ENCODE measurements at places on chromosomes 5 and 9. TPM values are rescaled to one million over a fixed set of nuclear protein-coding genes. Genes with fewer than 3 reads are reported as not detected.

DNA sequence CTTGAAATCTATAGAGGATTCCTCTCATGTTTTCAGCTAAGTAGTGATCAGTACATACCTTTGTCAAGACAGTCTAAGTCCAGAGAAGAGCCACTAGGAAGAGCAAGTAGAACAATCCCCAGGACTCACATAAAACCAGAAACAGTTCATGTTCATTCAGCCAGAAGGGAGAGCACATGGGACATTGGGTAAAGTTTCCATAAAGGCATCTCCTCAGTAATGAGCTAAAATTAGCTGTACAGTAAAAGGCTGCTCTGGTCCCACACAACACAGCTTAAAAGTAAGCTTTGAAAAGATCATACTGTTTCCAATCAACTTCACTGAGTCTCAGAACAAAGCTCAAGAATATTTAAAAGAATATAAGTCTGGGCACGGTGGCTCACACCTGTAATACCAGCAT, 32.4 kb downstream of the HOMER1 start:
- DNase-seq: no peak

DNA sequence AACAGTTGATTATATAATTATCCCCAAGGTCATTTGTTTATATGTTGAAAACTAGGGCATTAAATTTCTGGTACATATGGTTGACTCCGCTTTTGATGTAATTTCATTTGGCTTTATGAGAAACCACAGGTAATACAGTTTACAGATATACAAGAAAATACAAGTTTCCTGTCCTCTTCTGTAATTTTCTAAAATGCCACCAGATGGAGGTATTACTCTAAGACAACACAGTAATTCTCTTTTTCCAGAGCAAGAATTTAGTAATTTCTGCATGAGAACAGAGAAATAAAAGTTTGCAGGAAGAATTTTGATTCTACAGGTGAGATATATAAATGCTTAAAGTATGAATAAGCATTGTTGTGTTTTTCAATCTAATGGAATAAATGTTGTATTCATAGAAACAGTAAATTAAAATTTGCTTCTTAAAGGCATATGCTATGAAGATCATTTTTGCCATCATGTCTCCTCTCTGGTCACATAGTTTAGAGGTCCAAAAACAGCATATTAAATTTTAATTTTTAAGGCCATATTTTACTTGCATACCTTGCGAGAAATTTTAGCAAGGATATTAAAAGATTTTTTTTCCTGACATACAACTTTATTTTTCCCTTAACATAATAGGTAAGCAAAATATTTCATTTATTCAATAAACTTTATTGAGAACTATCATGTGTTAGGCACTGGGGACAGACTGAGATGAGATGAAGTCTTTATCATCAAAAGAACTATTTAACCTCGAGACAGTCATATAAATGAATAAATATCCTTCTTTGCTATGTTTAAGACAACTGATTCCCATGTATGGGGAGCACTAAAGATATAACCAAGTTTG, 22.7 kb downstream of the CHD1 start:
- DNase-seq: no peak

DNA sequence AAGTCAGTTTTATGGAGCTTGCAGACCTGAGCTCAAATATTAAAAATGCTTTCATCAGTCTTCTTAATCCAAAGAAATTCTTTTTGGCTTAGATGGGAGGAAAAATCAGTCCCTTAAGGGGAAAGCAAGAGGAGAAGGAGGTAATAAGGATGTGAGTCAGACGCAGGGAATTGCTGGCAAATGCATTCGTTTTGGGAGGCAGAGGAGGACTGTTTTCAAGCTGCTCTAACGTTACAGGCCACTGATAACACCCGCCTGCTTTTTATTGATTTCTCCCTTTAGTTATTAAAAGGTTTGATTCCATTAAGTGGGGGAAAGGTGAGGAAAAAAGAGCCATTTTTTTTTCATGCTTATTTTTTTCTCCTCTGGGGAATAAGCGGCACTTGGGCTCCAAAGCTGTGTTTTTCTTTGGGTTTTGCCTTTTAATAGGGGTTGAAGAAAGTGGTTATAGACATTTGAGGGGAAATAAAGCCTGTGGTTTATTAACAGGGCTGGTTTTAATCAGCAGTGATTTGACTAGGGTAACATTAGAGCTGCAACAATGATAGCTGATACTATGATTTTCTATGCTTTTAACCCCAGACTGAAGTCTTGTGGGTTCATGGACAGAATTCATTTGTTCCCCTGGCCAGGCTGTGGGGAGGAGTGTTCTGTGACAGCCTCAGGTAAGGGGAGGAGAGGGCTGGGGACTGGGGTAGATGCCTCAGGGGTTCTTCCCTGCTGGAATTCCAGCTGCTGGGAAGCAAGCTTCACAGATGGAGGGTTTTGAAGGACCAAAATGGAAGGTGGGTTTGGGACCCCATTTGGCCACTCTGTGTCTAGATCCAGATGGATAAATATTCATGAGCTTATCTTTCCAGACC, 225.2 kb downstream of the GAS1 start:
- peak; percentile 44 for DNase-seq

DNA sequence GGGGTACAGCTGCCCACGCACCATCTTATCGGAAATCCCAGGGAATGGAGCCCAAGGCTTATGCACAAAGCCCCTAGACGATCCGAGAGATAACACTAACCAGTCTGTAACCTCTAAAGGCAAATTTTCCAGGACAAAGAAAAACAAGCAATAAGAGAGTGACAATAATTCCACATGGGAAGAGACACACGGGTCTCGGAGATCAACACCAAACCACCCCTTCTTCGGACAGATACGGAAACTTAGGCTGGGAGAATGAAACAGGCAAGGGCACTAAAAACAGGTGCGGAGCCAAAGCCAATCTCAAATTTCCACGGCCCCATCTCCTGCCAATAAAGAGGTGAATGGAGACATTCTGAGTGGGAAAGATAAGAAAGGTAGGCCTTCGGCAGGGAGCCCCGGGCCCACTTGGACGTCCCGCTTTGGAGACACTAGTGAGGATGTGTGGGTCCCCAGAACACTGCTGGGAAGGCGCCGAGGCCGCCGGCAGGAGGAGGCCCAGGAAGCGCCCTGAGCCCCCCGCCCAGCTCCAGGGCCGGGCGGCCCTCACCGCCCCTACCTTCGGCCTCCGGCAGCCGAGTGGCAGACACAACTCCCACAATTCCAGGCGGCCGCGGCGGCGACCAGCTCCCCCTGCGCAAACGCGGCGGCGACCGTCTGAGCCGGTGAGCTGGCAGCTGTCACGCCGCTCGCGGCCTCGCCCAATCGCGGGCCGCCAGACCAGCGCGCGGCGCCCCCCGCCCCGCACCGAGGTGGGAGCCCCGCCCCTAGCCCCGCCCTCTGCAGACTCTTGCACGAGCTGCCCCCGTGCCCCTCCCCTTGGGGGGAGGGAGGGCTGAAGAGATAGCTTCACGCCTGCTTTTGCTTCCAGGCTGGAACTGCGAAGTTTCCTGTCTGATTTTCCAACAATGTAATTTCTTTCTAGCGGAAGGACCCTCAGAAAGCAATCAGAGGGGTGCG, at the start of gene SIL1:
Gene SIL1 (minus strand): TSS at position 659 of the 960 bp plus-strand sequence. CDS start 70,525 bp downstream, outside the sequence.
- peak; percentile 98 for DNase-seq

GRCh38 chr5:82749461-82749820, 327.8 kb downstream of the TMEM167A start:
- no peak for DNase-seq

Gene HTR1A
- not detected for total RNA-seq

All from left cardiac atrium (tissue), 4 donors.